ENCODE measurements at places on chromosomes 2 and 18.

- no peak for DNase-seq
These were observed 125.1 kb downstream of the TMEM200C start for GRCh38 chr18:5770176-5770575.

- DNase-seq, result no peak
These were observed at the start of gene CHRNA1 for GRCh38 chr2:174764280-174765255. TSS of gene CHRNA1 (minus strand) at chr2:174764472. CDS start at chr2:174764394, 78 bp downstream.

- DNase-seq, result no peak
These were observed 6.3 kb upstream of the MCFD2 start for GRCh38 chr2:46921676-46922448.

DNA sequence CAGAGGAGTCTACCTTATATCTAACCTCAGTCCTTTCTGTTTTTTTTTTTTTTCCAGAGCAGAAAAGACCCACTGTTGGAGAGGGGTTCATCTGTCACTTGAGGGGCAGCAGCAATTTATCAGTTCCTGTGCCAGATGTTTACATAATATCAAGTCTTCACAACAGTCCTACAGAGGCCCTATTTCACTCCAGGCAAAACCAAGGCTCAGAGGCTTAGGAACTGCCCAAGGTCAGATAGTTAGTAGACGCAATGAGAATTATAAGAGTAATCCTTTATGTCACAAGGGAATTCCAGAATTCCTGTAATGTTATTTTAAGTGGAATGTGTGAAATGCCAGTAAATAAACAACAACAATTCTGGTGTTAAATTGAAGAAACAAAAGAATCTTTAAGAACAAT lies 696.1 kb downstream of the NRXN1 start:
- DNase-seq, result no peak

DNA sequence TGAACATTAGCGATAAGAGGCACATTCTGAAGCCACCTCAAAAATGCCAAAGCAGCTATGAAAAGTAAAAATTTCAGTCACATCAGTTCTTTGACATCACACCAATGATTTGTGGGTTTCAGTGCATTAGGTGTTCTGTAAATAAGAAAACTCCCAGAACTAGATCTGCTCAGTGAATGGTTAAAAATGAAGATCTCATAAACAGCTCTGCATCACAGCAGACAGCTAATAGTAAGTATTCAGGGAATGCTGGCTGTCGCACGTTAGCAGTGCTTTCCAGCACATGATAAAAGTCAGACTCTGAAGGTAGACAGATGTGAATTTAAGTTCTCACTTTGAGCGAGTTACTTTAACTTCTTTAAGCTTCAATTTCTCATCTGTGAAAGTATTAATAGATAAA lies 154.9 kb downstream of the SATB2 start:
- no peak for DNase-seq

DNA sequence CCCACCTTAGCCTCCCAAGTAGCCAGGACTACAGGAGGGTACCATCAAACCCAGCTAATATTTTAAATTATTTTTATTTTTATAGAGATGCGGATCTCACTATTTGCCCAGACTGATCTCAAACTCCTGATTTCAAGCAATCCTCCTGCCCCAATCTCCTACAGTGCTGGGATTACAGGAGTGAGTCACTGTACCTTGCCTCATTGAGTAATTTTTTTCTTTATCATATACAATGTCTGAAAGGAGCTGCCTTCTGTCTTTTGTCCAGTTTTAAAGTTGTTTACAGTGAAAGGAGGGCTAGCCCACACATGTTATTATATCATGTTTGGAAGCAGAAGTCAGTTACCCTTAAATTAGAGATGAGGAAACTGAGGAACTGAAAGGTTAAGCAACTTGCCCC lies 32.5 kb downstream of the PRKRA start:
- no peak for DNase-seq

DNA sequence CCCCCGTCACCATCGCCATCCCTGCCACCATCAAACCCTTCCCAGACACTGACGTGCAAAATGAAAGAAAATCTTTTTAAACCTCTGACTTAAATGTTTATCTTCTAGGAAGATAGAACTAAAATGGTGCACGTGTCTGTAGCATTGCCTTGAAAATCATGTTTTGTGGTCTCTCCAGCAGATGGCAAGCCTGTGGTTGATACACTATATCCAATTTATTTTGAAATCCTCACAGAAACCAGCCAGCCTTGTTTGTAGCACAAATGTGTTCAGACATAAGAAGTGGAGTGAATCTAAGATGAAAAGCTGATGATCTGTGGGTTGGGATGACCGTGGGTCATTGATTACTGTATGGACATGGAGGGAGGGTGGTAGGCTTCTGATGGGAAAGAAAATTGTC lies 436.2 kb upstream of the SMIM21 start:
- no peak for DNase-seq

- peak; percentile 51 for DNase-seq
These were observed 25.0 kb upstream of the RAPGEF4 start for GRCh38 chr2:172710584-172711047.

DNA sequence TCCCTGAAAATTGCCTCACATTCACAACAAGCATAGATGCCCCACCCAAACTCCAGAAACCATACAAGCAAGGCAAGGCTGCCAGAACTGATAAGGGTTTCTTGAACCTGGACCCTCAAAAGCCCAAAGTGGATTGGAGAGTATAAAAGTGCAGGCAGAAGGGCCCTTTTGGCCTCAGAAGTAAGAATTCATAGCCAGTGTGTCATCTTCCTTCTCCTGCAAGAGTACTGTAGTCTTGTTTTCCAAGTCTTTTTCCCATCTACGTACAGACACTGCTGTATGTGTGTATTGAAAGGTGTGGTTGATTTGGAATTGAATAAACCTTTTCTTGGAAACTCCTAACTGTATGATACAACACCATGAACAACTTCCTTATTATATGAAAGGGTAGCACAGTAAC lies 46.8 kb downstream of the ZC3H15 start:
- DNase-seq, result no peak

DNA sequence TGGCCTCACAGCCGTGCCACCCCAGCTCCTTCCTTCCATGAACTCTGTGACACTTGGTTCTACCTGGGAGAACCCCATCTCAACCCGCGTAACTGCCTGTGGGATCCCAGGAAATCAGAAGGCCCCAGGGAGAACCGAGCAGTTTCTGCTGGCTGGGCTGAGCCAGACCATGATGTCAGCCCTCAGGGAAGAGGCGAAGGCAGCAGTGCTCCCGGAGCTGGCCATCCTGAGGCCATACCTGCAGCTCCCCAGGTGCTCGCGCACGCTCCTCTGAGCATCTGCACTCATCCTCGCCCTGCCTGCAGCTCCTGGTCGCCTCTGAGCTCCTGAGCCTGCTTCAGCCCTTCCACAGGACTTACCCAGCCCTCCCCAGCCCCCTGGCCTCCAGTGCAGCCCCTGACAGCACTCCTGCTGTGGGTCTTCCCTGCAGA lies 186.1 kb downstream of the SEPTIN10 start:
- DNase-seq, result no peak

DNA sequence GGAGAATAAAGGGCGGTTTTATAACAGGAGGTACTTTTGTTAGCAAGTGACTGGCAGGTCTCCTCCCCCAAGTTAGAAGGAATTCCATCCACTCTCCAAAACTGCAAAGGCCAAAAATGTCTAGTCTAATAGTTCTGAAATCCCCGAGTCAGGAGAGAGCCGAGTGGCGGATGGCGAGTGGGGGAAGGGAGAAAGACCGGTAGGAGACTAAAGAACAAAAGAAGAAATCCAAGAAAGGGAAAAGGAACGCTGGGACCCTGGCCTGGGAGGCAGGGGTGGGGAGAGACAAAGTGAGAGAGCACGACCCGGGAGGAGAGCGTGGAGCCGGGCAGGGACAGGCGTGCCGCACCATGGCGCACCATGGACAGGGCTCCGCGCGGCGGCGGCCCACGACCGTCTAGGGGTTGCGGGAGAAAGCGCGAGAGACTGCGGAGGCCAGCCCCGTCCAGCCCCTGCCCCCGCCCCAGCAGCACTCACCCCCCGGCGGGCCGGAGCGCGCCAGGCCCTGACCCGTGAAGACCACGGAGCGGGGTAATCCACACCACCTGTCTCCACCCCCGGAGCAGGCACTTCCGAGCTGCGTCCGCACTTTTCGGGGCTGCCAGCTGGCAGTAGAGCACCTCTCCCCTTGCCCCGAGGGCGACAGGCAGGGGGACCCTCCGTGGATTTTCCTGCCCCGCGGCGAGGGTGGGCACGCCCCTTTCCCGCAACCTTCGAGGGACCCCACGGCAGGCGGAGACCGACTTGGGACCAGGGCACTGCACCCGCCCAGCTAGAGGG lies 1.6 kb downstream of the CDH2 start:
- DNase-seq, result no peak

DNA sequence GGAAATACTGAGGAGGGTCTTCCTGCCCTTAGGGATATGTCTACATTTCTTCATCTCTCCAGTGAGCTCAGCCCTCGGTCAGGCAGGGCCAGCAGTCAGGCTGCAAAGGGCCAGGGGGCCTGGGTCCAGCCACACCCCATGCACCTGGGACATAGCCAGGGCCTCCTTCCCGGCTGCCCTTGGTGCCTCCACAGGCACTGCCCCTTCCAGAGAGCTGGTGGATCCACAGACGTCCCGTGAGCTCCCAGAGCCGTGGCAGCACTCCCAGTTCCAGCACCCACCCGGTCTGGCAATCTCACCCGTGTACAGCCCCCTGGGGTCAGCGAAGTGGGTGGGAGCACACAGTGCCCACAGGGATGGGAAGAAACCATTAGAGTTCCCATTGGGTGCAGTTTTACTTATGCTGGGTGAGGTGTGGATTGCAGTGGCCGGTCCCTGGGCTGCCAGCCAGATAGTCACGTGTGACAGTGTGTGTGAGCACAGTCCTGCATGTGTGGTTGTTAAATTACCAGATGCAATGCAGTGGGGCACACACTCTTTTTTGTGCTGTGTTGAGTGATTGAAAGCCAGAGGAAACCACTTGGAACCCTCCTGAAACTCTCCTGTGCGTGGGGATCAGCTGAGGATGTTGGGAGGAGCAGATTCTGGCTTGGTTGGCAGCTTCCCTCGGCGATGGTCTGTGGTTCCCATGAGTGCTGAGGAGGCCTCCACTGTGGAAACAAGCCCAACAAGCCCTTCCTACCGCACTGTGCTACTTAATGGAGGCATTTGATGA lies 131.0 kb downstream of the SNTG2 start:
- no peak for DNase-seq

GRCh38 chr2:161160226-161161073 lies at the start of gene TANK:
TSS of gene TANK (plus strand) at chr2:161160428. CDS start at chr2:161179663, 19,235 bp downstream.
- DNase-seq, result peak; percentile 90

DNA sequence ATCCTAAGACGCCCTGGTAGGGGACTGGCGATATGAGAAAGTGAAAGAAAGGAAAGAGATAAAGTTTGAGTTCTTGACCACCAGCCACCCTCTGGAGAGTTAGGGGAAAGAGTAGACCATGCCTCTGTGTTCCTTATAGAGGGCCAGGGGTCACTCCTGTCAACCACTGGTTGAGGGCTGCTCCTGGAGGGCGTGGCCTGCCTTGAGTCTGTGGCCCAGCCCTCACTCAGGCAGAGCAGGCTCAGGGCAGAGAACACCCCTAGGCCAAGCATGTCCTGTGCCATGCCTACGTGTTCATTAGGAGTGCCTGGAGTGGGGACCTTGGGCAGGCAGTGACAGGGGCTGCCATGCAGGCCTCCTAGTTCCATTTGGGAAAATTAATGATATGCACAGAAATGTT lies 161.1 kb upstream of the EPB41L3 start:
- no peak for DNase-seq

DNA sequence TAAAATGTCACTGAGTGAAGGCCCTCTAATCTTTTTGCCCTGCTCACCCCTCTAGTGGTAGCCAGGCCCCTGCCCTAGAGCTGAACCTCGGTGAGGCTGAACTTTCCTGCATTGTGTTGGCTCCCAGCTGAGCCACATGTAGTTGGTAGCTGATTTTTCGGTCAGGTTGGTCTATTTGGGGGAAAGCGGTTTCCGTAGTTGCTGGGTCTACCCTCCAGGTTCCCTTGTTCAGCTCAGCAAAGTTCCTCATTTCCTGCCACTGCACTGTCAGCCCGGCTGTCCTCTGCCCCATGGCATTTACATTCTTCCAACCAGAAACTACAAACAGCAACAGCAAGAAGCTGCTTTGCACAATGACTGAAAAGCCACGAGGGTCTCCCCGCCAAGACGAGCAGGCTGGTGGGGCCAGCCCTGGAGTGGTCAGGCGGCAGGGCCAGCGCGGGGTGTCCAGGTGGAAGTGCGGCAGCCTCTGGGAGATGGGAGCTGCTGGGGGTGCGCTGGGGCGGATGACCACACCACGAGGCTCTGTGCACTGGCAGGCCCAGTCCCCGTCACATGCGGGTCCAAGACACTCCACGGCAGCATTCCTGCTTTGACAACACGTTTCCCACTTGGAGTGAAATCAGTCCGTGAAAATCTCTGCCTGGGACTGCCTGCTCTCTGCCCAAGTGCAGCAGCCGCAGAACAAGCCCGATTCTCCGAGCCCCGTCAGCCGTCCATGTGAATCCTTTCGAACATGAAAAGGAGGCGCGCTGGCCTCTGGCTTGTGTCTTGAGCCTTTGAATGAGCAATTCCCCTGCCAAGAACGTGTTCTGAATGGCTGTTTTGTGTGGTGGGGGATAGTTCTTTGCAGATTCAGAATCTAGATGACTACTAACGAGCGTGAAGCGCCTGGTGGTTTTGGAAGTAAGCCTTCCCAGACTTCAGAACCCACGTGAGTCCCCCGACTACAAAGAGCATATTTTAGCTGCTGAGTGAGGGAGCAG lies 159.4 kb downstream of the ASB1 start:
- no peak for DNase-seq

GRCh38 chr18:43113220-43113895 lies 2.1 kb downstream of the RIT2 start:
- DNase-seq, result no peak

DNA sequence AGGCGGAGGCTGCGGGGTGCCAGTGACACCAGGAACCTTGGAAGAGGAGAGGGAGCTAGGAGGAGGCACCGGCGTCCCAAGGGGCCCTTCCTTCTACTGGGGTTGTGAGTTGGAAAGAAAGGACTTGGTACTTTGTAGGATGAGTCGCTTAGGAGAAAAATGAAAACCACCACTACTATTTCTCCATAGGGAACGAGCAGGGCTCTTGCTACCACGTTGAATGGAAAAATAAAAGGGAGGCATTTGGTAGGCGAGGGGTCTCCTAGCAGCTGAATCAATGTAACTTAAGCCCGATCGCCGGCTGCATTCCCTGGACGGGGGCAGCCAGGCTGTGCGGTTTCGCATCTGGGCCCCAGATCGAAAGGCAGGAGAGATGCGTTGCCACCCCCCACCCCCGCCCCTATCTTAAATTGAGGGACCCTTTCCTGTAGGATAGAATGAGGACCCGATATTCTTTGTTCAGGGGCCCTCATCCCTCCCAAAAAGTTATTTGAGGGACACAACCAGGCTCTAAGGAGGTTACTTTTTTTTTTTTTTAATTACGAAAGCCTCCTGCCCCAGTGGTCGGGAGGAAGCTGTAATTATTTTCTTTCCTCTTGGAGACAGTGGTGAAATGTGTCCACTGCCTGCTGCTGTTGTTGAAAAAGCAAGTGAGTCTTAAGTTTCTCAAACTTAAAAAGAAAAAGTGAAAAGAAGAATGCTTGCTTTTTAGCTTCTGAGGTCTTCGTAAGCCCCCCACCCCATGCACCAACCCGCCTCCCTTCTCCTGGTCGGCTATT lies 1.3 kb downstream of the IGFBP2 start:
- DNase-seq, result no peak

GRCh38 chr2:45739796-45740485 lies 88.5 kb downstream of the PRKCE start:
- DNase-seq, result peak; percentile 8
